Natural killer cell (primary cell): ENCODE measurements at places on chromosomes 4 and X. TPM values are rescaled to one million over a fixed set of nuclear protein-coding genes. Genes with fewer than 3 reads are reported as not detected.

Gene CT45A6
- total RNA-seq, result not detected

Gene GPR50
- total RNA-seq, result not detected

DNA sequence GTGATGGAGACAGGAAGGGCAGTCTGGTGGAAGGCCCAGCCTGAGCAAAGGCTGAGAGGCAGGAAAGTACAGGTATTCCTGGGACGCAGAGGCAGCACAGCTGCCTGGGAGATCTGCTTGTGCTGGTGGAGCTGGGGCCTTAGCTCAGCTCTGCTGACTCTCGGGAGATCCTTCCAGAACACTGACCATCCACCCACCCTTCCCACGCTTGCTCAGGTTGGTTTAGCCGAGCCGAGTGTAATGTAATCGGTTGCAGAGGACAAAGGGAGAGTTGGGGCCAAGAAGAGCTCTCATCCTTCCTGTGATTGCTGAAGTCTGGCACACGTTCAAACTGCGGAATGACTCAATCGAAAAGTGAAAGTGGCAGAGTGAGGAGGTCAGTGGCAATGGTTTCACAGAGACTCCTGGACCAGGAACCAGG lies 43.1 kb upstream of the GPR78 start:
- no peaks in the 10 kb centered on the region for H3K4me1 ChIP-seq
- no peaks in the 10 kb centered on the region for H3K27me3 ChIP-seq
- H3K4me3 ChIP-seq, result no peak overlapping the region
- no peak for DNase-seq
- H3K36me3 ChIP-seq, result no peaks in the 10 kb centered on the region

Gene SLC10A7
- total RNA-seq, result 29.4 TPM

Gene VEGFC
- total RNA-seq, result not detected

Gene FGB
- total RNA-seq, result not detected

- H3K36me3 ChIP-seq, result no peaks in the 10 kb centered on the region
- no peak for DNase-seq
- H3K4me1 ChIP-seq, result no peaks in the 10 kb centered on the region
- H3K4me3 ChIP-seq, result no peak overlapping the region
- H3K27me3 ChIP-seq, result no peaks in the 10 kb centered on the region
- no peak overlapping the region for H3K27ac ChIP-seq
Measured at GRCh38 chr4:1365271-1366178, 18.5 kb downstream of the UVSSA start.

Gene ARHGAP36
- total RNA-seq, result not detected

Gene CT45A9
- total RNA-seq, result not detected

Gene HPSE
- total RNA-seq, result 2.6 TPM

- H3K4me1 ChIP-seq, result no peaks in the 10 kb centered on the region
- DNase-seq, result no peak
- no peaks in the 10 kb centered on the region for H3K27me3 ChIP-seq
- no peak overlapping the region for H3K27ac ChIP-seq
- no peak overlapping the region for H3K4me3 ChIP-seq
- H3K36me3 ChIP-seq, result no peaks in the 10 kb centered on the region
Measured at GRCh38 chr4:6372649-6373525, 99.5 kb downstream of the PPP2R2C start.

GRCh38 chrX:120824021-120824420 lies 51.6 kb downstream of the CT47B1 start:
- DNase-seq, result no peak
- no peaks in the 10 kb centered on the region for H3K4me1 ChIP-seq
- H3K27me3 ChIP-seq, result no peaks in the 10 kb centered on the region
- no peak overlapping the region for H3K27ac ChIP-seq
- H3K36me3 ChIP-seq, result no peaks in the 10 kb centered on the region
- no peak overlapping the region for H3K4me3 ChIP-seq

- H3K4me3 ChIP-seq, result no peak overlapping the region
- no peaks in the 10 kb centered on the region for H3K4me1 ChIP-seq
- H3K27ac ChIP-seq, result no peak overlapping the region
- no peak for DNase-seq
Measured at GRCh38 chr4:108453366-108453765, 167.0 kb upstream of the RPL34 start.

Gene WNK3
- 0.13 TPM for total RNA-seq

Gene TSPAN7
- total RNA-seq, result not detected

Gene GAGE1
- not detected for total RNA-seq

- H3K4me1 ChIP-seq, result no peaks in the 10 kb centered on the region
- H3K36me3 ChIP-seq, result no peaks in the 10 kb centered on the region
- H3K4me3 ChIP-seq, result no peak overlapping the region
- no peak overlapping the region for H3K27ac ChIP-seq
- H3K27me3 ChIP-seq, result no peaks in the 10 kb centered on the region
- no peak for DNase-seq
Measured at GRCh38 chr4:179415847-179416223, 1973.6 kb upstream of the AGA start.

- H3K36me3 ChIP-seq, result no peaks in the 10 kb centered on the region
- no peak overlapping the region for H3K4me3 ChIP-seq
- H3K27ac ChIP-seq, result no peak overlapping the region
- no peaks in the 10 kb centered on the region for H3K4me1 ChIP-seq
Measured at GRCh38 chr4:45568694-45569093, 555.2 kb downstream of the GABRG1 start.

- no peak overlapping the region for H3K4me3 ChIP-seq
- H3K27ac ChIP-seq, result no peak overlapping the region
- no peaks in the 10 kb centered on the region for H3K4me1 ChIP-seq
- no peaks in the 10 kb centered on the region for H3K27me3 ChIP-seq
- no peaks in the 10 kb centered on the region for H3K36me3 ChIP-seq
- DNase-seq, result peak; percentile 6
Measured at GRCh38 chr4:101724093-101724492, 66.4 kb upstream of the BANK1 start.

DNA sequence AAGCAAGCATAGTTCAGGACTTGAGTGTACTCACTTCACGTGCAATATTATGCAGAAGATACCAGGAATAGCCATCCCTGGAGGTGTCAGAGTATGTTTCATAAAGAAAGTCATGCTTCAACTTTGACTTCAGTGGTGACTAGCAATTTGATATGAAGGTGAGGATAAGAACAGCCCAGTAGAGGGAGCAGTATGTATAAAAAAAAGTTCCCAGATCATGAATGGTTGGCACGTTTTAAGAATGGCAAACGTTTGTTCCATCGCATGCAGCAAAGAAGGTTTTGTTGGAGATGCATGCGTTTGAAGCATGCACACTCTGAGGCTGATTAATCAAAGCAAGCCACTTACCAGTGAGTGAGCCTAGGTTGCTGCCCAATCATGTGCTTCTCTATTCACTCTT lies 33.5 kb upstream of the SLITRK4 start:
- H3K36me3 ChIP-seq, result no peaks in the 10 kb centered on the region
- H3K27ac ChIP-seq, result no peak overlapping the region
- no peak overlapping the region for H3K4me3 ChIP-seq
- H3K4me1 ChIP-seq, result no peaks in the 10 kb centered on the region
- no peak for DNase-seq

DNA sequence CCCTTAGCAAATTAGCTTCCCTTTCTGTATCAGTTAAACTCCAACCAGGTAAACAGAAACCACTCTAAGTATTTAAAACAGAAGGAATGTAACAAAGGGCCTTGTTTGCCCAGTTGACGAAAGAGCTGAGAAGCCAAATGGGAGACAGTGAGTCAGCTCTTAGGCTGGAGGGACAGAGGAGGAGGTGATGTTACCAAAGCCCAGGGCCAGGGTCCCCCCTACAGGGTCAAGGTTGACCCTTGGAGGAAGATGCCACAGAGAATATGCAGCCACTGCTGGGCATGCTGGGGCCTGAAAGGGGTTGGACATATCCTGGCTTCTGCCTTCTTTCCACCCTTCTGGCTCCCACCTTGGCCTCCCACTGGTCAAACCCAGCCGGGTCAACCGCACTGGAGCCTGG lies 38.3 kb upstream of the LGI2 start:
- no peak for DNase-seq
- no peaks in the 10 kb centered on the region for H3K27me3 ChIP-seq
- no peaks in the 10 kb centered on the region for H3K4me1 ChIP-seq
- H3K36me3 ChIP-seq, result no peaks in the 10 kb centered on the region
- H3K27ac ChIP-seq, result no peak overlapping the region
- H3K4me3 ChIP-seq, result no peak overlapping the region

Gene SERTM2
- not detected for total RNA-seq

- H3K4me3 ChIP-seq, result peak overlapping the region; percentile 72
- peak; percentile 76 for DNase-seq
- peaks cover 8% of the 10 kb centered on the region for H3K36me3 ChIP-seq
- H3K27me3 ChIP-seq, result no peaks in the 10 kb centered on the region
Measured at GRCh38 chrX:49172280-49172780, 632 bp downstream of the PLP2 start.

DNA sequence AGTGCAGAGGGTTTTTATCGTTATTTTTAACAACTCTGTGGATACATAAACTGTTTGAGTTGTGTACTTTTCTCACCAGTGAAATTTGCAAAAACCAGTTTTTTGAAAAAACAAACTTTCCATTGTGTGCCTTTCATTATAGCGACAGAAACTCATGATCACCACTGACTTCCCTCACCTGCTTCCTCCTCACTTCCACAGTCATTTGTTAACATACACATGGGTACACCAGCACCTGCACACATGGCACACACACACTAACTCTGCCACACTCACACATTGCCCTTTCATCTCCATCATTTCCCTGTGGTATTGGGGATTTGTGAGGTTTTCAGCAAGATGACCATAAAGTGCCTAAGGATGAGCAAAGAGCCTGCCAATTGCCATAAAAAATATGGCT lies 20.6 kb downstream of the CLDN22 start:
- no peak overlapping the region for H3K4me3 ChIP-seq
- H3K27ac ChIP-seq, result no peak overlapping the region
- no peaks in the 10 kb centered on the region for H3K27me3 ChIP-seq

DNA sequence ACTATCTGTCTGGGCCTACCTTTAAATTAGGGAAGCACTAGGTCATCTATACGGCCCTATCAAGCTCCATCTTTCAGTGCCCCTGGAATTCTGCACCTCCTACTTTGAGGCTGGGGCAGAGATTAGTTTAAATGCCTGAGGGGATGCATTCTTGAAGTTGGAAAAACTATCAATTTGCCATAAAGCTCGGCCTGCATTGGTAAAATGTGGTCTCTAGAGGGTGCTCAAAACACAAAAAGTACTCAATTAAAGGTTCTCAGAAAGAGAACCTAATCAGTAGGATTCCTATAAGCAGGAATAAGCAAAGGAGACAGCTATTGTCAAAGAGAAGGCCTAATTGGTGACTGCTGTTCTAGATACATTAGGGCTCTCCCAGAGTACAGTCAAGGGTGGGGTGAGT lies 111.7 kb downstream of the AMER1 start:
- no peak overlapping the region for H3K27ac ChIP-seq
- no peak overlapping the region for H3K4me3 ChIP-seq
- no peaks in the 10 kb centered on the region for H3K36me3 ChIP-seq
- no peaks in the 10 kb centered on the region for H3K27me3 ChIP-seq
- DNase-seq, result peak; percentile 1
- no peaks in the 10 kb centered on the region for H3K4me1 ChIP-seq

DNA sequence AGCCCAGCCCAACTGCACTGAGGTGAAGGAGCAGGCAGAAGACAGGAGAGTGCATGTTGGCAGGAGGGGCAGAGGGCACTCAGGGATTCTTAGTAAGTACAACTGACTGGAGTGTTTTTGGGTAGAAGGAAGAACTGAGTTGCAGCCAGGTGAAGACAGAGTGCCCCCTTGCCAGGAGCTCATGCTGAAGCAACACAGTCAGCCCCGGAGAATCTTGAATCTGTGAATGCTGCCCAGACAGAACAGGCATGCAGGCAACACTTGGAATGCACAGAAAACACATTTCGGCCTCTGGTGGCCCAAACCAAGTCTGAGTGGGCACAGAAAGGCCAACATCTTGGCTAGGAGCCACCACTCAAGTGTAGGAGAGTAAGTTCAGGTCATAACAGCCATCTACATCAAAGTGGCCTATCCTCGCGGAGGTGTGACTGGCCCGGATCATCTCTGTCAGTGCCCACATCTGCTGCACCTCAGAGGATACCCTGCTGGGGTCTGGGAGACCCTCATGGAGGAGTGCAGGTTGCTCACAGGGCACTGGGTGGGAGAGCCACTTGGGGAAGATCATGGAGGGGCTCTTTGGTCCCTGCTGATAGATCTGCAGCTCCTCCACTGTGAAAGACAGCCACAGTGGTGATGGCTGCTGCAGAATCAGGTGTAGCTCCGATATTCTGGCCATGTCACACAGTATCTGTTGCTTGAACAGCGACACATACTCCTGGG lies 40.4 kb downstream of the USP11 start:
- H3K4me3 ChIP-seq, result no peak overlapping the region
- no peaks in the 10 kb centered on the region for H3K4me1 ChIP-seq
- no peak for DNase-seq
- no peak overlapping the region for H3K27ac ChIP-seq

- no peak overlapping the region for H3K4me3 ChIP-seq
- H3K4me1 ChIP-seq, result no peaks in the 10 kb centered on the region
- no peak for DNase-seq
- no peak overlapping the region for H3K27ac ChIP-seq
- H3K27me3 ChIP-seq, result no peaks in the 10 kb centered on the region
Measured at GRCh38 chr4:123651066-123651465, 254.5 kb downstream of the SPRY1 start.

- H3K27me3 ChIP-seq, result no peaks in the 10 kb centered on the region
- no peaks in the 10 kb centered on the region for H3K36me3 ChIP-seq
- H3K4me3 ChIP-seq, result no peak overlapping the region
Measured at GRCh38 chr4:60726779-60727178, 473.3 kb upstream of the ADGRL3 start.

Gene CORIN
- total RNA-seq, result not detected

- H3K27ac ChIP-seq, result no peak overlapping the region
- no peaks in the 10 kb centered on the region for H3K4me1 ChIP-seq
- H3K27me3 ChIP-seq, result no peaks in the 10 kb centered on the region
- H3K4me3 ChIP-seq, result no peak overlapping the region
- no peak for DNase-seq
Measured at GRCh38 chr4:75605928-75606327, 24.4 kb downstream of the CDKL2 start.

Gene SPACA5
- not detected for total RNA-seq

- H3K4me3 ChIP-seq, result no peak overlapping the region
- H3K27ac ChIP-seq, result no peak overlapping the region
- DNase-seq, result no peak
- H3K4me1 ChIP-seq, result no peaks in the 10 kb centered on the region
Measured at GRCh38 chr4:53990641-53991040, 73.8 kb downstream of the CHIC2 start.

GRCh38 chr4:108774809-108775530 lies 12.1 kb upstream of the ETNPPL start:
- H3K27ac ChIP-seq, result no peak overlapping the region
- H3K27me3 ChIP-seq, result no peaks in the 10 kb centered on the region
- no peak for DNase-seq
- no peaks in the 10 kb centered on the region for H3K4me1 ChIP-seq

Gene OTC
- not detected for total RNA-seq
